ENCODE measurements at places on chromosomes 12 and 14. TPM values are rescaled to one million over a fixed set of nuclear protein-coding genes. Genes with fewer than 3 reads are reported as not detected.

DNA sequence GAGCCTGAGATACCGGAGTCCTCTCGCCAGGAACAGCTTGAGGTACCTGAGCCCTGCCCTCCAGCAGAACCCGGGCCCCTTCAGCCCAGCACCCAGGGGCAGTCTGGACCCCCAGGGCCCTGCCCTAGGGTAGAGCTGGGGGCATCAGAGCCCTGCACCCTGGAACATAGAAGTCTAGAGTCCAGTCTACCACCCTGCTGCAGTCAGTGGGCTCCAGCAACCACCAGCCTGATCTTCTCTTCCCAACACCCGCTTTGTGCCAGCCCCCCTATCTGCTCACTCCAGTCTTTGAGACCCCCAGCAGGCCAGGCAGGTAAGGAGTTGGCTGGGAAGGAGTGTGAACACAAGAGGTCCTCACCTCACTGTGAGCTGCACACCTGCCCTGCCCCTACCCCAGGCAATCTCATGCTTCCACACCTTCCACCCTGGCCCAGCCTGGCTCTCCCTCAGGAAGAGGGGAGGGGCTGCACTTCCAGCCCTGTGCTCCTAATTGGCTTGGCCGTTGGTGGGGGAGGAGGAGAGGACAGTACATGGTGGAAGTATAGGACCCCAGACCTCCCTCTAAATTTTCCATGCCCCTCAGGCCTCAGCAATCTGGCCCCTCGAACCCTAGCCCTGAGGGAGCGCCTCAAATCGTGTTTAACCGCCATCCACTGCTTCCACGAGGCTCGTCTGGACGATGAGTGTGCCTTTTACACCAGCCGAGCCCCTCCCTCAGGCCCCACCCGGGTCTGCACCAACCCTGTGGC lies 6.2 kb downstream of the C1QL4 start:
- no peak for DNase-seq

DNA sequence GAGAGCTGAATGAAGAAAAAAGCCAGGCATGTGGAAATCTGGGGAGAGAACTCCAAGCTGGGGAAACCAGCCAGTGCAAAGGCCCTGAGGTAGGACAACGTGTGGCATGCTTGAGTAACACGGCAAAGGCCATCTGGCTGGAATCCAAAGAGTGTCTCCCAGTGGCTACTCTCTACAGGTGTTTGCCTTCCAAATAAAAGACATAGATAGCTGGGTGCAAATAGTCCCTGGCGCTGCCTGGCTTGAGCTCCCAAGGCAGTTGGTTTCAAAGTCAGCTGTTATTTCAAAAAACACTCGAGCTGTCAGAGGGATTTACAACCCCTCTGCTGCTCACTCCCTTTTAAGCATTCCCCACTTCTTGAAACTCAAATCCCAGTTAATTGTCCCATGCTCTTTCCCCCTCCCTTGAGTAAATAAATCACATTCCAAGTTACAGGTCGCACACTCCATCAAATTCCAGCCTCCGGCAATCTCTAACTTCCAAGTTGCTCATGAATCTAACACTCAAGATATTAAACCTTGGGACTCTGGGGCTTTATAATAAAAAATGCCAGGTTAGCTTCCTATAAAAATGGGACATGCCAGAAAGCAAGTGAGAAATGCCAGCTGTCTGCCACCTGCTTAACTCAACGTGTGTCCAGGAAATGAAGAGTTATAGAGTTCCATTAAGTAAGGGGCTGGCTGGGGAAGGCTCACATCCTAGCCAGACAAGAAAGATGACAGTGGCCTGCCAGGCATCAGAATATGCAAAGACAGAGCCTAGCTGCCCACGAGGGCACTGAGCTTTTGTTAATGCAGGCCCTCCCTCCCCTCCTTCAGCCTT lies 133.6 kb upstream of the NOS1 start:
- no peak for DNase-seq

DNA sequence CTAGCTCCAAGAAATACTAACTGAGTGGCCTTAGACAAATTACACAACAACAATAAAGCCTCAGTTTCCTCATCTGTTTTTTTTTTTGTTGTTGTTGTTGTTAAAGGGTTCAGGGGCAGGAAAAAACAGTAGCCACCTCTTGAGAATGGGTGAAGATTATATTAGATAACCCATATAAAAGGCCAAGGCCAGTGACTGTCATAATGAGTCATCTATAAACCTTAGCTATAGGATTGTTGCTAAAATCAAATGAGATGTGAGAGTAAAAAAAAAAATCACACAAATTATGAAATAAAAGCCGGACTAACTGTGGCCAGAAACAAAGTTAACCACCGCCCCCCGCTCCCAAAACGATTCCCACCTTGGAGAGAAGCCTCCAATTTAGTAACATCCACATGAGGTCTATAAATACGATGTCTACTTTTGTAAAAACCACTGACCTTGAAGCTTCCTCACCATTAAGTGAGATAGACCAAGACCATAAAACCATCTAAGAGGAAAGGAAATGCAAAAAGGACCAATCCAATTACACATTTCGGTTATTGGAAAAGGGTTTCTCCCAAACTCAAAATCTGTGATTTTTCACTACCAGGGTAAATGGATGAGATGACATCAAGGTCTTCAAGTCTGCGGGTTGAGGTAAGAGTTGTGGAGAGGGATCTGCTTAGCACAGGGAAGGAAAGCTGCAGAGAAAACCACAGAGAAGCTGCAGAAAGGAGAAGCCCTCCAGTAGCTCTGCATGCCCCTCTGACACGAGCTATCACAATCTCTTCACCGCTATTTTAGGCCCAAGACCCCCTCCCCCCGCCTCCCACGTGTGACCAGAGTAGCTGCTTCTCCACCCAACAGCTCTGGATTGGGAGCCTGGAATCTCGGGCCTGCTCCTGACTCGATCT lies 1.0 kb downstream of the NAA25 start:
- no peak for DNase-seq

DNA sequence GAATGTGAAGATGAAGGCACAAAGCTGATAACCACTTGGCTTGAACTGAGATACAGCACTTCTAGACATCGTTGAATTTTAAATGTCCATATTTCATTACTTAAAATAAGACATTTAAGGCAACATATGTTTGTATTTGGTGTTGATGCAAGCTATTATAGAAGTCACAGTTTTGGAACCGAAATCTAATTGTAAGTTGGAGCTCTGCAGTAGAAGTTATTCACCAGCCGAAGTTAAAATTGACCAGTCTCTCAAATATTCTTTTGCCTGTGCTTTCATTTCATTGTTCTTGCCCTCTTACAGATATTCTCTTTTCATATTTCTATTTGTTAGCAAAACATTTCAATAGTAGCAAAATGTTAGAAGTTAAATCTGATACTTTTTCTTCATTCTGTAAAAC lies 332.7 kb downstream of the PDZRN4 start:
- no peak for DNase-seq

The OR4L1 gene
- total RNA-seq = not detected

The DHRS4 gene
- 54.0 TPM for total RNA-seq

DNA sequence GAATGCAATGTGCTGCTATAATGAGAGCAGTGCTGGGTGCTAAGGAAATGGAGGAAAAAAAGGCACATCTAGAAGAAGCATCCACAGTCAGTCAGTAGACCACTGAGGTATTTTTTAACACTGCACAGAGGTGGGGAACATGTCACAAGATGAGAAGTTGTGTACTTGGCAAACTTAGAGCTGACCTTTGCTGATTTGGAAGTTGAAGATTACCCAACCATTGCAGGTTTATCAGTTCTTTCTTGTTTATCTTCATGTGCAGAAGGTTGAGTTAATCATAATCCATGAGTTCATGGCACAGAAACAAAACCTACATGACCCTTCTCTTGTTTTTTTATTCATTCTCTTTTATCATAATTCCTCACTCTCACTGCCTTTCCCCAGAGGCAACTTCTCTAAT lies 3.2 kb upstream of the PAH start:
- DNase-seq = no peak

DNA sequence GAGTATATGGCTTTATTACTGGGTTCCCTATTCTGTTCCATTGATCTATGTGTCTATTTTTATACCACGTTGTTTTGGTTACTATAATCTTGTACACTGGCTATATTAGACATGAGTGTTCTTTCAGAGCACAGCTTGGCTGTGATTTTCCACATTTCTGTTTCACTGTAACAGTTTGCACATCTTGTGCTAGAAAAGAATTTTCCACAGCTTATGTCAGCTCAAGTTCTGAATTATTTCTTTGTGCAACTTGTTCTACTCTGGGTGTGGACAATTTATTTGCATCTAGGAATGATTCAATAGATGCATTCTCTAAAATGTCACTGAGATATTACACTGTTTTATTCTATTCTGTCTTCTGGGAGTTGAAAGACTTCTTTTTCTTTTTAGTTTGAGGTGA lies 28.4 kb upstream of the OR5AU1 start:
- DNase-seq = no peak

DNA sequence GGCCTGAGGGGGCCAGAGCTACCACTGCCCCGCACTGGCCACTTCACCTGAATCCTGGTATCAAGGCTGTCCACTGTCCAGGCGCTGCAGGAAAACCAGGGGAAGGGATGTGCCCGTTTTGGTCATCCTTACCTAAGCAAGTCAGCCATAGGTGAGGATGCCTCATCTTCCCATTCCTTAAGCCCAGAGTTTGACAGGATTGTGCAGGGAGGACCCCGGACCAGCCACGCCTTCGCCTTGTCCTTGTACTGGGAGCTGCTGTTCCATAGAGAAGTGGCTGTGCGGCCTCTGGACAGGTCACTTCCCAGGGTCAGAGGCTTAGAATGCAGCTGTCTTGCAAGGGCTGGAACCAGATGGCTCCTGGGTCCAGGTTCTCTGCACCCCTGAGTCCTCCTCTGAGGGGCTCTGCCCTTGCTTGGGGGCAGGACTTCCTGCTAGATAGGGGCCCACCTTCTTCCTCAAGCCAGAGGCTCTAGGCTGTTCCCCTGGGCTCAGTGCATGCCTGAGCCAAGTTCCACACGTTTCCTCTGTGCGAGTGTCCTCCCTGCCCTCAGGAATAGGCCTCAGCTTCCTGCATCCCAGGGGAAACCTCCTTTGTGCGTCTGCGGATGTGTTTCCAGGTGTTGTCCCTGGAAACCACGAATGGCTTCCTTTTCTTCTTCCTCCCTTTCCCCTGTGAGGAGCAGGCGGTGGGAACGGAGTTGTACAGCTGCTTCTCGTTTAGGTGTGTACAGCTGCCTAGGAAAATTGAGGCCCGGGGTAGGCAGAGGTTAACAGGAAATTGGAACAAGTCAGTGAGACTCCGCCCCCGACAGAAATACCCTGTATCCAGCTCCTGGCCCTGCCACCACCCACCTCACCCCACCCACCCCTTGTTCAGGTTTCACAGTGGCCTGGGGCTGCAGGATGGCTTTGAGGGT lies 54.3 kb upstream of the RIN3 start:
- DNase-seq = peak; percentile 84

GRCh38 chr14:78186277-78186676 lies 16.1 kb downstream of the NRXN3 start:
- no peak for DNase-seq

DNA sequence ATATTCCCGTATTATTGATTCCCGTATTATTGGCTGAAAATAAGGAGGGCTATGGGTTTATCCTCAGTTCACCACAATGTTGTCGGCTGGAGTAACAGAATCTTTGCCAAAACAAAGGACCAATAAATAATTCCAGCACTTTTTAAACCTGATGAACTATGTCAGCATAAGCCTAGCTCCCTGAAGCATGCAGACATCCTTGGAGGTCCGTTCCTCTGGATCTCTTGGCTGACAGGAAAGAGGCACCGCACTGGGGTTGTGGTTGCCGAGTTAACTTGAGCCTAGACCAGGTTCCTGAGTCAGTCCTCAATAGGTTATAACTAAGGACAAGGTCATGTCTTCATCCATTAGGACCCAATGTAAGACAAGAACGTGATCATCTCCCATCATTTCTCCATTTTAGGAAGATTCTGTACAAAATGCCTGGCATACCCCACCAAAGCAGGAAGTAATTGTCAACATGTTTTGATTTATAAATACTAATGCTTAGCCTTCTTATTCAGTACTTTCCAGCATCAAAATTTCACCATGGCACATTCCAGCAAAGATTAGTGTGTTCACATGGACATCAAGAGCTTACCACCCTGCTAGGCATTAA lies 36.6 kb downstream of the NID2 start:
- no peak for DNase-seq

GRCh38 chr12:70338531-70338930 lies 27.6 kb upstream of the KCNMB4 start:
- DNase-seq = no peak

The HOXC10 gene
- 23.8 TPM for total RNA-seq

GRCh38 chr12:128402486-128403243 lies 135.7 kb downstream of the TMEM132C start:
- DNase-seq = no peak

GRCh38 chr12:112978163-112979040 lies at the start of gene OAS2:
Gene OAS2 (plus strand): TSS chr12:112978519. CDS start chr12:112978609, 90 bp downstream.
- peak; percentile 89 for DNase-seq

The ZNF140 gene
- 19.1 TPM for total RNA-seq

The TAS2R8 gene
- total RNA-seq = not detected

- no peak for DNase-seq
Measured at GRCh38 chr14:23175823-23176222, 7.6 kb downstream of the SLC7A8 start.

The INHBE gene
- not detected for total RNA-seq

GRCh38 chr14:84797326-84797725 lies 732.6 kb upstream of the FLRT2 start:
- no peak for DNase-seq

DNA sequence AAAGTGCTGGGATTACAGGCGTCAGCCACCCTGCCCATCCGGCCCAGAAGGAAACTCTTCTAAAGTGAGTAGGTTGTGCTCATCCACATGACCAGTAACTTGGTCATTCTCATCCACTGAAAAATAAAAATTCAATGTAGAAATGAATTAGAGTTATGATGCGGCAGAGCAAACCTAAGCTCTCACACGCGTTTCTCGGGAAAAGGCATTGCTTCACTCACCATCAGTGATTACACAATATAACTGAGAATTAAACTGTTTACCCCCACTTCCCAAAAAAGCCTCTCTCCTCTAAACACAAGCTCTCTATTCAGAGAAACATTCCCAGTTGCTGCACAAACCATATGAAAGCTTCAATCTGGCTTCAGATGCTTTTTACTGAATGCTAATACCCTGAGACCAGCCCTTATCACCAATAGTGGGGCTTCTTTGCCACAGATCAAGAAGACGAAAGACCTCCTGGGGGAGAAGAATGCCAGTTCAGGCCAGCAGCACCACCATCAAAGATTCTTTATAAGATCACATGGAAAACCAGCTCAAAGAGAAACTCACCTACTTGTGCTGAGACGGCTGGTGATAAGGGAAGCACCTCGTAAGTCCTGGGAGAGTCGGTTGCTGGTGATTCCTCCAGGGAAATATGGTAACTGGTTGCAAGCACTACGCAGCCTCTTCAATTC lies 121.5 kb upstream of the SFSWAP start:
- no peak for DNase-seq

The TMEM233 gene
- not detected for total RNA-seq

- DNase-seq = no peak
Measured at GRCh38 chr12:80714055-80714454, 2.7 kb upstream of the MYF5 start.

DNA sequence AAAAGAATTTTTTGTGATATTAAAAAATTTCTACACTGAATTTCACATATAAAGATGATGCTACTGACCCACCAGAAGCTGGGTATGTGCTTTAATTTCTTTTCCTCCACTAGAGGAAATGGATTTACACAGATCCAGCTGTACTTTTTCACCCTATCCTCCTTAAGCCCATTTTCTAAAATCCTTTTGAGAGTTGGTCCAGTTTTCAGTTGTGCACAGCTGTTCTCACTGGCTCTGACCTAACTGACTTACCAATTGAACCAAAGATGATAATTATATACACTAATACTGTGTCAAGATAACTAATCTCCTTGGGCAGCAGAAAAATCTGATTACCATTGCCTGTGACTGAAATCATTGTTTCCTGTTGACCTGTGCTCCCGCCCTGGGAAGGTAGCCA lies 108.5 kb downstream of the ZFC3H1 start:
- no peak for DNase-seq

The FAM222A gene
- 7.2 TPM for total RNA-seq

Measured in lower leg skin (tissue), 4 donors.